Caki2 (cell line): ENCODE measurements at places on chromosomes 3 and 15. TPM values are rescaled to one million over a fixed set of nuclear protein-coding genes. Genes with fewer than 3 reads are reported as not detected.

Gene SCAANT1
- total RNA-seq = not detected in 2 replicates

Gene CPB1
- not detected in 2 replicates for total RNA-seq

Gene CELF6
- 1.7 TPM in 1 of 2 replicates, not detected in the other for total RNA-seq

Gene IL16
- not detected in 2 replicates for total RNA-seq

Gene MORC1
- not detected in 2 replicates for total RNA-seq

Gene KBTBD13
- not detected in 2 replicates for total RNA-seq

Gene PLXNB1
- 17.8 and 24.8 TPM in 2 replicates for total RNA-seq

Gene CCR2
- total RNA-seq = not detected in 2 replicates

Gene ZIC4
- total RNA-seq = not detected in 2 replicates
